Activated T-helper 1 cell treated with Interleukin-2 at 50 U/mL for 16 hours (primary cell): ENCODE measurements at places on chromosomes 3 and 15.

GRCh38 chr15:89662893-89663626, 7.8 kb upstream of the KIF7 start:
- DNase-seq: no peak

DNA sequence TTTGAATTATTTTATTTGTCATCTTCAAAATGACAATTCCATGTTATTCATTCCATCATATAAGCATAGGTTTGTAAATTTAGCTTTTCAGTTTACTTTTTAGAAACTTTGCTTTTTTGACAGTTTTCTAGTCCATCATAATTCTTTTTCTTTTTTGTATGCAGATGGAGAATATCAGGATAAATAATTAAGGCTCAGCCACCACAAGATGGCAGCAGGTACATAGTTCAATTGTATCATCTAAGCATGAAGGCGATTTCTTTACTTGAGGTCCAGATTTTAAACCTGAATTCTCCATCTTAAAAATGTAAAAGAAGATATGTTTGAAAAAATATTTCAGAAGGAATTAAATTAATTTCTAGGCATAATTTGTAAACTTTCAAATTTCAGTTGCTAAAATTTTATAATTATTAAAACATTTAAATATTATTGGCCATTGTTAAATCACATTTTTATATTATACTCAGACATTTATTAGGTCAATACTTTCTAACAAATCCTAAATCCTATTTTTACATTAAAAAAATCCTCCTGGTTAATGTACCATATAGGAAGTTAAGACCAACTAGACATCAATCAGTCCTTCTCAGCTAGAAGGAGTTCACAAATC, 15.1 kb downstream of the PLSCR5 start:
- DNase-seq: no peak

DNA sequence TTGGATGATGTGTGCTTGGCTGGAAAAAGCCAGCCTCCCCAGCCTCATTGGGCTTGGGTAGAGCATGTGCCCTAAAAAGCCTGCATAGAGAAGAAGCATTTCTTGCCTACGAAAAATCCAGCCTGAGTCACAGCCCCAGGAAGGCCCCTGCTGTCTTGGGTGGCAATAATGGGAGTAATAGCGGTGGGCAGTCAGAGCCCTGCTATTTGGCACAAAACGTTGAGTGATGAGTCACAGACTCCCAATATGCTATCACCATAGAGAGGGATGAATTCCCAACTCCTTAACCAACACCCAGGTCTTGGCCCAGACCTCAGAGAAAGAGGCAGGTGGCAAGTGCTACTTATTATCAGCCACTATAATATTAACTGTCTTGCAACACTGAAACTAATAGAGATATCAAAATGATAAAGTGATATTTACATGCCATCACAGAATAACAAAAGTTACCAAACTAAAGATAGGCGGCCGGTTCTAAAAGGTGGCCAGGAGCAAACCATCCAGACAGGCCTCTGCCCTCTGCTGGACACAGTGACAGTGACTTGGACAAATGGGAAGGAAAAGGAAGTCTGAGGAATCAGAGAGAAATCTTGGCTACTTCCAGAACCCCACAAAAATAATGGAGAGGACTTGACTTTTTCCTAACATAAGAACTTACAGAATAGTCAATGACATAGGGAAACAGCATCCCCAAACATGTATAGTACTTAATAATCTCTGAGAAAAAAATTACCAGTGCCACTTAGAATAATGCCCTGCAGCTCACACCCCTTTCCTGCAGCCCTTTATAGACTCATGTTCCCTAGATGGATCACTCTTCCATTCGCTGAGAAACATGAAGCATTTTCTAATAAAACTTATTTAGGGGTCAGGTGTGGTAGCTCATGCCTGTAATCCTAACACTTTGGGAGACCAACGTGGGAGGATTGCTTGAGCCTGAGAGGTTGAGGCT, 51.9 kb upstream of the MUC13 start:
- no peak for DNase-seq

- DNase-seq: no peak
These were observed 37.2 kb downstream of the GOLIM4 start for GRCh38 chr3:168058481-168058880.

- no peak for DNase-seq
These were observed 5.6 kb downstream of the CIB1 start for GRCh38 chr15:90227816-90228772.

DNA sequence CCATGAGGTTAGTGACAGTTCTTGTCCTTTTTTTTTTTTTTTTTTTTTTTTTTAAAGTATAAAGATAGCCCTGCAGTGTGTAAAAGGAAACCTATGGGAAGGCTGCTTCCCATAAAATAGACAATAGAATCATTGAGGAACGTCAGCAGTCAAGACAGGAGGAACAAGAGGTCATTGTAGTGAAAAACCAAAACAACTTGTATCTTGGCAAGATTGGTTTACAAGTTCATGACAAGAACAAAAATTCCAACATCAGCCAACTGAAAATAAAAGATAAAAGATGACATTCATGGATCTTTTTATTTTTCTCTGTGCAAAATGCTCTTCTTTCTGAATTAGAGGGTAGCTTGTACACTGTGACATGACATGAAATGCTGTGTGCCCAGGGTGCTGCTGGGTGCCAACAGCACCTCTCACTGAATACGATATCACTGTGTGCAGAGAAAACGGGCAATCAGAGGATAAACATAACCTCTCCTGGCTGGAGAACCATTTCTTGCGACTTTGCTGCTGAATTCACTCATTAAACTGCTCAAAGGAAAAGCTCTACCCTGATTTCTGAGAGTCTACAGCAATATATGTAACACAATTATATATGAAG, 30.1 kb upstream of the IP6K2 start:
- DNase-seq: no peak

GRCh38 chr15:57566834-57567233, 24.9 kb upstream of the MYZAP start:
- no peak for DNase-seq

DNA sequence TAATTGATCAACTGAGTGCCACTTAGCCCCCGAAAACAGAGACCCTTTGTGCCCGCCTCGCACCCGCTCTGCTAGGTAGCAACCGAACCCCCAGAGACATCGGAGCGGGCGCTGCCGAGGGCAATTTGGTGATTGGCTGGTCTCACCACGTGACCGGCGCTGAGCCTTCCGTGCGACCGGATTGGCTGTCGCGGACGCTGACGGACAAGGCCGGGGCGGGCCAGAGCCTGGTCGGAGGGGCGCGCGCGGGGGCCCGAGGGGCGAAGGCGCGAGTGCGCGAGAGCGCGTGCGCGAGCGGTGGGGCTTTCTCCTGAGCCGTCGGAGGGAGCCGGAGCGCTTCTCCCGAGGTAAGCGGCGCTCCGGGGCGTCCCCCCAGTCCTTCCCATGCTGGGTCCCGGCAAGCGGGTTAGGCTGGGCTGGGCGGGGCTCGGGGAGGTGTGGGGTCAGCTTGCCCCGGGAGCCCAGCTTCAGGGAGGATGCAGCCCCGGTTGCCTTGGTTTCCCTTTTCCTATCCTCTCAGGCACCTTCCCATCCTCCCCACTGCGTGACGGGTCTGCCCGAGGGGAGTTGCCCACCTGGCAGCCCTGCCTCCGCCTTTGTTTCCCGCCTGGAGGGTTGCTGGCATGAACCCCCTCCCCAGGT, at the start of gene TMEM108:
Gene TMEM108 (plus strand): TSS at position 303 of the 642 bp plus-strand sequence.
- DNase-seq: no peak

DNA sequence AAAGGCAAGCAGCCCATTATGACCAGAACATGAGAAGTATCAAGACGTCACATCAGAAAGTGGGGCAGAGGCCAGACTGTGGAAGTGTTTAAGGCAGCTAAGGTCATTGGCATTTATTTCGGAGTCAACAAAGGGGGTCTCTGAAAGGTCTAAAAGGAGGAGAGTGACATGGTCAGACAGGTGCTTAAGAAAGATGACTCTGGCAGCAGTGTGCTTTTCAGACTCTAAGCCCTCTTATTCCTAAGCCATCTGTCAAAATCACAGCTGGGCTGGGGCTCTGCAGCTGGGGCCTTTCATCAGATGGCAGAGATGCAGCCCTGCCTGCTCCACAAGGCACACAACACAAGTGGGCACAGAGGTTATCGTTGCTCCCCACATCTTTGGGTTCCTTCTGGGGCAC, 14.0 kb downstream of the FBXL22 start:
- DNase-seq: no peak

DNA sequence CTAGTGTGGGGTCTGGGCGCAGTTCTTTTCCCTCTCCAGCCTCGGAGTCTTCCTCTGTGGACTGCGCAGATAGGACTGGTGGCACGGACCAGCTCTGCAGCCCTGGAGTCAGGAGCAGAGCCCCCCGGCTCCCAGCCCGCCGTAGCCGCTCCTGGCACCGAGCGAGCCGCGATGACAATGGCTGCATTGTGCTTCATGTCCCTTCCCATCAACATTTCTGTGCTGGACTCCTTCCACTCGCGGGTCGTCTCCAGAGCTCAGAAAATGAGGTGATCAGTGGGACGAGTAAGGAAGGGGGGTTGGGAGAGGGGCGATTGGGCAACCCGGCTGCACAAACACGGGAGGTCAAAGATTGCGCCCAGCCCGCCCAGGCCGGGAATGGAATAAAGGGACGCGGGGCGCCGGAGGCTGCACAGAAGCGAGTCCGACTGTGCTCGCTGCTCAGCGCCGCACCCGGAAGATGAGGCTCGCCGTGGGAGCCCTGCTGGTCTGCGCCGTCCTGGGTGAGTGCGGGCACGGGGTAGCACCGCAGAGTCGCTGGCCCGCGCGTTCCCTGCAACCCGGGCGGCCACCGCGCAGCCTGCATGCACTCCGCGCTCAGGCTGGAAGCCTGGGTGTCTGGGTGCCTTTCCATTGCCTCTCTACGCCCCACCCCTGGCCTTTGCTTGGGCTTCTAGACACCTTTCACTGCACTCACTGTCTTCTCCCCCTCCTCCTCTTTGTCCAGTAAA, at the start of gene TF:
Gene TF (plus strand): TSS at position 413 of the 731 bp plus-strand sequence. CDS start 48 bp downstream, at position 461.
- DNase-seq: no peak

DNA sequence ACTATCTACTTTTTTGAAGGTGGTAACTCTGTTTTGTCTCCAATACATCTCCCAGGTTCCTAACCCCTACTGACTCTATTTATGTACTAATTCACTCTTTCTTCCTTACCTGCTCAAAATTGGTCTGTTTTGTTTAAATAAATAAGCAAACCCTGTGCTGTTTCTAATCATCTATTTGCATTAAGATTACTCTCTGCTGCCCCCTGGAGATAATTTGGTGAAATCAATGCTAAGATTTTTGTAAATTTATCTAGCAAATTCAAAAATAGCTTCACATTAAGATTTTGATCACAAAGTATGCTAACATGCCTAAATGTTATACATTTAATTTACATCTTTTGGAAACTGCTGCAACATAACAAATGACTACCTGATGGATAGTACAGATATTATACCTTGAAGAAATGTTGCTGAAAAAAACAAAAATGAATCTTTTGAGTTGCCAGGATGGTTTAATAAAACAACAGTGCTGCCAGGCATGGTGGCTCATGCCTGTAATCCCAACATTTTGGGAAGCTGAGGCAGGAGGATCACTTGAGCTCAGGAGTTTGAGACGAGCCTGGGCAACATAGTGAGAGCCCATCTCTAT, 4.4 kb upstream of the CD200R1 start:
- no peak for DNase-seq

GRCh38 chr3:25962255-25962654, 172.4 kb downstream of the OXSM start:
- no peak for DNase-seq

- no peak for DNase-seq
These were observed 229.4 kb downstream of the CD47 start for GRCh38 chr3:107861422-107861821.

GRCh38 chr3:40853474-40853873, 328.7 kb downstream of the ZNF621 start:
- DNase-seq: no peak

GRCh38 chr3:51961011-51961410, 5.8 kb downstream of the GPR62 start:
- no peak for DNase-seq

DNA sequence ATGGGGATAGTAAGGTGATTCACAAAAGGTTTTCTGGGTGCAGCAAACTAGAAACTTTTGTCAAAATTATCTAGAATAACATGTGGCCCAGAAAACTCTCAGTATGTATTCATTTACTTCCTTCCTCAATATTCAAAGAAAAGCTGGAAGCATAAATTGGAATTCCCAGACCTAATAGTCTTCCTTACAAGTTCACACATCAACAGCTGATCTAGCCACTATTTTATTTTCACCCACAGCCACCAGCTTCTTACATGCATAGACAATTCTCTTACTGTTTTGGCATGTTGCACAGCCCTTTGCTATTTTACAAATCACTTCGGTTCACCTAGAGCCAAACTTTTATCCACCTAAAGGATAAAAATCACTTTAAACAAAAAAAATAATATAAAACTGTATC, 647.8 kb upstream of the CCDC54 start:
- no peak for DNase-seq

DNA sequence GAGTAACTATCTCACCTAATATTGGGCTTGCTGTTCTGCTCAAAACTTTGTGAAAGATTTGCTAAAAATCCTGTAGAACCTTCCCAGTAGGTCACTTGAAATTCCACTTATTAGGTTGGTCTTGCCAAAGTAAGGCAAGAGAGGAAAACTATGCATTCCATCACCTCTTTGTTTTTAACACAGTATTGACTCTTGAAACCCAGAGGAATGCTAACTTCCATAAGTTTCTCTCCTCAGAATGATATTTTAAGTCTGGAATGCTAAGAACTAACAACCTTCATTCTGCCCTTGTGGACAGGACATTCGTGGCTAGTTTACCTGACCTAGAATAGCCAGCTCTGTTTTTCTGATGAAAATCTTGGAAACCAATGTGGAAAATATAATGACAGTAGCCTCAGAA, 154.5 kb downstream of the TMCO5A start:
- DNase-seq: no peak

DNA sequence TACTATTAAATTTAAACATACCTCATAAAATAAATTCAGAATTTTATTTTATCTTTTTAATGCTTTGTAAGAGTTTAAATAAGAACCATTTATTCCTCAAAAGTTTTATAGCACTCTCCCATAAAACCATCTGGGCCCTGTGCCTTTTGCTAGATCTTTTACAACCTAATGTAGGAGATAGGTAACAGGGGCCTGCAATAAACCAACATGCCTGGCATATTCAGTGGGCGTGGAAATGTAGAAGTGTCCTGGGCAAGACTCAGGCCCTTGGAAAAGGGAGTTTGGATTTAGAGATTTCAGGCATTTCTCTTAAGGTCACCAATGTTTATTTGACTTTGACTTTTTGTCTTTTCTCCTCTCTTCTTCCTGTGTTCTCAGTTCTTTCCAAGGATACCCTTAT, 46.4 kb downstream of the POMGNT2 start:
- DNase-seq: no peak

- no peak for DNase-seq
These were observed 12.1 kb downstream of the SEMA3F start for GRCh38 chr3:50167069-50167840.

DNA sequence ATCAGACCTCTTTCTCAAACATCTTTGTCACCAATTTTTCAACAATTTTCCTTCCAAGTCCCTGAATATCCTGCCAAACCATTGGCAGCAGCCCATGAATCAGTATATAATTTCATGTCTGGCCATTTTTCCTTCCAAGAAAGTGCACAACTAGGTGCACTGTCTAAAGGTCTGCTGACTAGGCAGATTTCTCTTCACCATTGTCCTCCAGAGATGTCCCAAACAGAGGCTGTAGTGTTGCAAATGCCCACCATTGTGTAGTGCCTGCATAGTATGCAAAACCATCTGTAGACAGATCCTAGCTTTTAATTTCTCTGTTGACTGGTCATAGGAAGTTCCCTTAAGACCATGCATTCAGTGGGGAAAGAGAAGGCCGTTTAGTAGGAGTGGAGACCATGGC, 25.0 kb upstream of the GOLGA6L2 start:
- DNase-seq: no peak

- no peak for DNase-seq
These were observed 14.6 kb downstream of the PCNP start for GRCh38 chr3:101588616-101589015.

GRCh38 chr3:19334120-19334519, 185.8 kb downstream of the KCNH8 start:
- DNase-seq: no peak
